NT2/D1 (cell line): ENCODE measurements at places on chromosomes 11 and 22.

GRCh38 chr22:47143249-47143938, 380.9 kb downstream of the TBC1D22A start:
- DNase-seq = no peak

- no peak for DNase-seq
Observed at GRCh38 chr11:15104166-15104565, 10.6 kb upstream of the INSC start.

GRCh38 chr22:19178065-19178656, 375 bp downstream of the SLC25A1 start:
- DNase-seq = no peak

GRCh38 chr22:46432164-46433068, 96.9 kb downstream of the TRMU start:
- no peak for DNase-seq

DNA sequence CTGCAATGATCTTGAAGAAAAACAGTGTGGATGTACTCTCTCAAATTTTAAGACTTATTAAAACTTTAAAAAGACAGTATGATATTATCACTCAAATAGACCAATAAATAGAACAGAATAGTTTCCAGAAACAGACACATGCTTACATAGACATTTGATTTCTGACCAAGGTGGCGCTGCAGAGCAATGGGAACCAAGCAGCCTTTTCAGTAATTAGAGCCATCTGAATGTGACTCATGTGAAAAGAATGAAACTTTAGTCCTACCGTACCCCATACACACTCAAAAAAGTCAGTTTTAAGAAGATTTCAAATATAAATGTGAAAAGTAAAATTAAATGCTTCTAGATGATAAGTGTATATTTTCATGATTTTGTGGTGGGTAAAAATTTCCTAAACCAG, 74.2 kb upstream of the MS4A8 start:
- DNase-seq = peak; percentile 74

- DNase-seq = no peak
Observed at GRCh38 chr22:19597399-19597735, 73.2 kb upstream of the CLDN5 start.

- no peak for DNase-seq
Observed at GRCh38 chr22:39362932-39363331, 13.1 kb downstream of the SYNGR1 start.

DNA sequence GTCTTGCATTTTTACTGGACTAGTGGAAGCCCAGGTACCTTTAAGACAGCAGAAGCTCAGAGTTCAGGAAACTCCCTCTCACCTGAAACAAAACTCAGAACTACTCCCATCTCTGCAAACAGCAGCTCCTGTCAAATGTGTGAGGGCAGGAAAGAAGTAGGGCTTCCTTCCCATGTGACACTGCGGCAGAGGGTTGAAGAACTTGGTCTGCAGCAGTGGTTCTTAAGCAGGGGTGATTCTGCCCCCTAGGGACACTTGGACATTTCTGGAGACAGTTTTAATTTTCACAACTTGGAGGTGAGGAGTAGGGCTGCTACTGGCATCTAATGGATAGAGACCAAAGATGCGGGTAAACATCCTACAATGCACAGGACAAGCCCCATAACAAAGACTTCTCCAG, 63.4 kb downstream of the RCN1 start:
- no peak for DNase-seq

- DNase-seq = no peak
Observed at GRCh38 chr11:64306876-64307622, 1.7 kb downstream of the ESRRA start.

GRCh38 chr11:47329987-47330931, 22.2 kb downstream of the MYBPC3 start:
- DNase-seq = no peak

DNA sequence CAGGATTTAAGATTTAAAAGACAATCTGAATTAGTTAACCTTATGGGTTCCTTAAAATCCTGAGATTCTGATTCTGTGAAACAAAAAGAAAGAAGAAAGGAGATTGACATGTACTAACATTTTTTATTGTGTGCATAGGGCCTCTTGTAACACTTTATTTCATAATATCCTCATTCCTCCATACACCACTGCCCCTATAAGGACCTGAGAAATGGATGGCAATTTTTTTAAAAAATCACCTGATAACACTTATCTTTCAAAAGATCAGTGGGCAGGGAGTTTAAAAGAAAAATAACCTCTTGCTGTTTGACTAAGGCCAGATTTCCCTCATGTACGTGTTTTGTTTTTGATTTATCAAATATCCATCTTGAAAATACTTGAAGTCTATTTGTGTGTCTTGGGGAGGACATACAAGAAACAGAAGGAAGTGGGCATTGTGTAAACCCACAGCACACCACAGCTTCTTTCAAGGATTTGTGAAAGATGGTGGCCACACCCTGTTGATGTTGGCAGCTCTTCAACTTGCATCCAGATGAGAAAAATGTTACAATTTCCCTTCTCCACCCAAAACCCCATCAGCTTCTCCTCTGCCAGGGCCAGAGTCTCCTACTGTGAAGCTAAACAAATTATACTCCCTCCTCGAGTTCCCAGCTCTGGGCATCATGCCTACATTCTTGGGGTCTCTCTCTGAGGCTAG, 35.0 kb upstream of the MPEG1 start:
- DNase-seq = no peak

GRCh38 chr22:46657996-46658947, 38.1 kb downstream of the GRAMD4 start:
- no peak for DNase-seq

DNA sequence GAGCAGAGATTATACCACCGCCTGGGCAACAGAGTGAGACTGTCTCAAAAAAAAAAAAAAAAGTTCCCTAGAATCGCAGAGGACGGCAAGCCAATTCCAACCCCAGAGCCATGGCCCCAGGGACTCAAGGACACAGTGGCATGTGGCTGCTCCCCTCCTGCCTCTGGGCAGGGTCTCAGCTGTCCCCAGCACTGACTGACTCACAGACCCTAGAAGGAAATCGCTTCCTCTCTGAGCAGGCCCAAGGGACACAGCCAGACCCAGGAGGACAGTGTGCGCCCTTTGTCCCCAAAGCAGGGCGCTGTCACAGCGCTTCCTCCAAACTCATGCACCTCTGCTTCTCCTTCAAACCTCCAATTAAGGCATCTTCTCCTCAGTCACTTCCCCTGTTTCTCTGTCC, 2.3 kb downstream of the PACSIN3 start:
- no peak for DNase-seq

DNA sequence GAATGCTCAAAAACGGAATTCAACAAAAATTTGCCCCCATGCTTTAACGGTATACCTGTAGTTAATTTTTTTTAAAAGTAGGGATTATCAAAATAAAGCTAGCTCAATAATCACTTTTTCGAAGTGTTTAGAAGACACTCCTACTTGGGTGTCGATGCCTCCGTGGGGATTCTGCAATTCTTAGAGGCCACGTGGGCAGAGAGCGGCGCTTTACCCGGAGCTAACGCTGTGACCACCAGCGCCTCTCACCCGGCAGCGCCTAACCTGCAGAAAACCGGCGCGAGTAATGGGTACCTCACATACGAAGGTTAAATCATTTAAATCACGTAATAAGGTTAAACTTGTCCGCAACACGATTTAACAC, 583 bp downstream of the TAF1D start:
- DNase-seq = no peak

DNA sequence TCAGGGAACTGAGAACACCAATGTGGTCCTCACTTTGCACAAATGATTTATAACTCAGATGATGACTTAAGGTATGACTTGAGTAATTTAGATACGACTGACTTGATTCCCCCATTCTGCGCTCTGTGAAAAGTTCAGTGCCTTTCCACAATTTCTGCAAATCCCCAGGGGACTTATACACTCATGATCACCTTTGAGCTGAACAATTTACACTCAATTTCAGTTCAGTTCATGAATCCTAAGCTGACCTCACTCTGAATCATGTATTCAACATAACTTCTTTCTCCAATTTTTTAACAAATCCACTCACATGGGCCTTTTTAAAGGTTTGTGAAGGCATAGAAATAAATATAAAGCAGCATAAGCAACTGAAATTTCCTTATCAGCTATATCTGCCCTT, 274.2 kb downstream of the FAM76B start:
- DNase-seq = no peak

GRCh38 chr11:60251485-60252212, 8.7 kb upstream of the MS4A4E start:
- peak; percentile 5 for DNase-seq

GRCh38 chr11:94880216-94880615, 93.1 kb downstream of the CWC15 start:
- DNase-seq = no peak

- DNase-seq = no peak
Observed at GRCh38 chr22:50608996-50609395, 8.4 kb downstream of the MAPK8IP2 start.

GRCh38 chr11:46554213-46555147, 39.3 kb downstream of the AMBRA1 start:
- DNase-seq = no peak

DNA sequence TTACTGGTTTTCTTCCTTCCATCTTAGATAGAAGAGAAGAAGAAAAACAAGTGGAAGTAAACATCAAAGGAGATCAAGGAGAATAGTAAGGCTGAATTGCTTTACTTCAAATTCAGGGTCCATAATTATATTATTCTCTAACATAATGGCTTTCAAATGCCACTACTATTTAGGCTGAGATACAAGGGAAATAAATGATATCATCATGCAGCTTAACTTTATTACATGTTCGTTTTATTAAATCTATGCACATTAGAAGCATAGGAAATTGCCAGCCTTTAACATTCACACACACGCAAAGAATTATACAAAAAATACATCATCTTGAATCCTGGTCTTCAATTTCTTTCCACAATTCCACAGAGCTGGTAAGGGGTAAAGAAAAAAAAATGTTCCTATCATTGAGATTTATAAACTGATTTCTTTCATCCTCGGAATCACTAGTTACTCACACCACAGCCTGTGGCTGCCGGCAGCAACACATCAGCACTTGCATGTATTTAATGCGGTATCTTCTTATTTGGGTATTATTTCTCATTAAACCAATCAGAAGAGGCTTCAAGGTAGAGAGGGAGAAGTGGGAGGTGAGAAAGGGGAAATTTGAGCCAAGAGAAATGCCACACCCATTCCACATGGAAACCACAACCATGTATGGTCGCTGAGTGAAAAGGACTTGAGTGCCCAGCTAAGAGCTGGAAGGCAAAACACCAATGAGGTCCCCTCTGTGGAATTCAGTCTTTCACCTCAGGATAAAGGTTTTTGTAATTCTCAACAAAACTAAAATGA, 26.3 kb downstream of the SYTL2 start:
- no peak for DNase-seq

GRCh38 chr11:74754507-74755252, 6.0 kb downstream of the RNF169 start:
- DNase-seq = no peak

GRCh38 chr11:110858547-110858921, 146.3 kb upstream of the ARHGAP20 start:
- no peak for DNase-seq

- peak; percentile 40 for DNase-seq
Observed at GRCh38 chr11:40787224-40787623, 672.2 kb downstream of the LRRC4C start.

- no peak for DNase-seq
Observed at GRCh38 chr11:110032259-110032658, 60.9 kb upstream of the ZC3H12C start.

DNA sequence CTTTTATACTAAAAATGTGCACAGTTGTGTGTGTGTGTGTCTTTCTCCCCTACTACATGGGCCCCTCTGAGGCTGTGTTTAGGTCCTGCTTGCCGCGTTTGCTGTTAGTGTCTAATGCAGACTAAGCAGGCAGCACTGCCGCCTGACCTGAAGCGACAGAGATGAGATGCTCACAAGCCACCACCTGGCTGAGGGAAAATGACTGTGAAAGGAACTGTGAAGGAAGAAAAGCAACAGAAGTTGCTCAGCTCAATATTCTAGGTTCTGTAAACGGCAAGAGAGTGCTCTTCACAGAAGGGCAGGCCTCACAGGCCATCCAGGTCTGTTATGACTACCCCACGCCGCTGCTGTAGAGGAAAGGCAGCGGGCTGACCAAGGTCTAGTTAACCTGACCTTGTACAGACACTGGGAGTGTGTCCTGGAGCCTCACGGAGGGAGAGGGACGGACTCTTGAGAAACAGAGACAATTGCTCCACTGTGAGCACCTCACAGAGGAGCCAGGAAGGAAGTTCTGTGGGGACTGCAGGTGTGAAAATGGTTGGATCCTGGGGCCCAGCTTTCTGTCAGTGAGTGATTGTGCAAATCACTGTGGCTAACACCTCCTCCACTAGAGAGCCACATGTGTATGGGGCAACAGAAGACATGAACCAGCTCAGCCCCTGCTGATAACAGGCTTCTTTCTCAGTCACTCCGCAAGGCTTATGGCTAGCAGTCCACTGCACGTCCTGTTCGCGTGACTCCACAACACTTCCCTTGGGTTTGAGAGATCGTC, 31.3 kb upstream of the YPEL1 start:
- DNase-seq = no peak

DNA sequence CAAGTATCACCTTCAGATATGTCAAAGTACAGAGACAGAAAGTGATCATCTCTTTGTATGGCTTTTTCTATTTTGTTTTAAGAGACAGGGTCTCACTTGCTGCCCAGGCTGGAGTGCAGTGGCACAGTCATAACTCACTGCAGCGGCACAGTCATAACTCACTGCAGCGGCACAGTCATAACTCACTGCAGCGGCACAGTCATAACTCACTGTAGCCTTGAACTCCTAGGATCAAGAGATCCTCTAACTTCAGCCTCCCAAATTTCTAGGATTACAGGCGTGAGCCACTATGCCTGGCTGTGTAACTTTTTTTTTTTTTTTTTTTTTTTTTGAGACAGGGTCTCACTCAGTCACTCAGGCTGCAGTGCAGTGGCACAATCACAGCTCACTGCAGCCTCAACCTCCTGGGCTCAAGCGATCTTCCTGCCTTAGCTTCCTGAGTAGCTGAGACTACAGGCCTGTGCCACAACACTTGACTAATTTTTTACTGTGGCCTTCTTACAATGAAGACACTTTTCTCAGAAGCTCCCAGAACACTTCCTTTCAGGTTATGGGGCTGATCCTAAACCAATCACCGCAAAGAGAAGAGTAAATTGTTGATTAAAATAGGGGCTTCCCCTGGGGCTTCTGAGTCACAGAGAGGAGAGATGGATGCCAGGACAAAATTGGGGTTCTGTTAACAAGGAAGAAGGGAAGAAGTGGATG, 9.0 kb upstream of the HIKESHI start:
- no peak for DNase-seq

GRCh38 chr11:69482322-69482721, 859 bp downstream of the LINC01488 start:
- DNase-seq = no peak
